Stimulated activated CD4-positive, alpha-beta T cell treated with anti-CD3 and anti-CD28 coated beads, Interleukin-1b, Interleukin-23, amount 100 ng/mL, for 1 hour (primary cell): ENCODE measurements at places on chromosomes 6 and 20.

- no peak for DNase-seq
Observed at GRCh38 chr6:9095729-9096128, 660.4 kb upstream of the SLC35B3 start.

DNA sequence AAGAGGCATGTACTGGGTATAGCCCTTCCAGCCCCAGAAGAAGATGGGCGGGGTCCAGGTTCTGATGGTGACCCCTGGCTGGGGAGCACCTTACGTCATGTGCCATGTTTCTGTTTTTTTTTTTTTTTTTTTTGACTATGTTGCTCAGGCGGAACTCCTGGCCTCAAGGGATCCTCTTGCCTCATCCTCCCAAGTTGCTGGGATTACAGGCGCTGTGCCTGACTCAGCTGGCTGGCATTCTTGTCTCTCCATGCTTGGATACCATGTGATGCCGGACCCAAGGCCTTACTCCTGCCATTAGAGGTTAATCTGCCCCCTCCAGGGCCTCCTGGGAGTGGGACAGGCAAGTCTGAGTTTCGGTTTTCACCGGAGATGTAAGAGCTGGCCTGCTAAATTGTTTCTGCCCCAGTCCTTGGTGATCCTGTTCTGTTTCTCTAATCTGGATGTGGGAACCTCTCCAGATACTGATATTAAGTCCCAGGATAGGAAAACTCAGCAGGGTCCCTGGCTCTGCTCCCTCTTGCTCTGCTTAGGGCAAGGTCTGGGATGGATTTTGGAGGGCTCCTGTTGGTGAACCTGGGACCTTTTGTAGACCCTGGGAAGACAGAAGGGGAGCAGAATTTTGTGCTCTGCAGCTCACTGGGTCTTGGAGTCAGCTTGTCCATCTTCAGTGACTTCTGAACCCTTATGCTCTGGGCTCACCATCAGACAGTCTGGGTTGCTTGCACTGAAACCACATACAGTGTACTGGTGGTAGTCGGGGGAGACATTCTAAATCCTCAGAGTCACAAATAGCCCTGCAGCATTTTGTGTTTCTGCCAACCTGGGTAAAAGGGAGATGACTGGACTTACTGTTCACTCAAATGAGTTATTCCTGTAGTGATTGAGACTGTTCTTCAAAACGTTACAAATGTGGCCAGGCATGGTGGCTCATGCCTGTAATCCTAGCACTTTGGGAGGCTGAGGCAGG lies 45.1 kb downstream of the PTK7 start:
- DNase-seq = no peak

- no peak for DNase-seq
Observed at GRCh38 chr6:166344240-166344639, 1.9 kb upstream of the SFT2D1 start.

GRCh38 chr20:25863536-25864325 lies 167.1 kb upstream of the ZNF337 start:
- DNase-seq = no peak

GRCh38 chr6:96727144-96727543 lies 110.1 kb downstream of the GPR63 start:
- DNase-seq = no peak

DNA sequence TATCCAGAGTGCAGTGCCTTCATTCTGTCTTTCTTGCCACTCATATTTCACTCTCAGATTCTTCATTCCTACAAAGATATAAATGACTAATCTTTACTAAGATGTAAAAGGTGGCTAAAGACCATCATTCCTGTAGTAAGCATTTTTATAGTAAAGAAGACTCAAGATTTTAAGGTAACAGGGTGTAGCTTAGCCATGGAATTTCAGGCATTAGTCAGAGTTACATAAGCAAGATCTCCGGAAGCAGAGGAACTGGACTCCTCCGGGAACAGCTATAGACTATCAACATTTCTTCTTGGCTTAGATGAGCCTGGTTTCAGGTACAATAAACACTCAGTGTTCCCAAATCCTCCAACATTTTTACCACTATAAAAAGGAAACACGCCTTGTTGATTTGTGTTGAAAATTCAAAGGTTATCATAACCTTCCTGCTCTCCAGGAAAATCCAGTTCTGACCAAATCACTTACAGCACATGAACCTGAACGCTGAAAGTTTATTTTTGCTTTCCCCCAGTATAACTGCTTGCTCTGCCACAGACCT lies 23.7 kb downstream of the SERPINB1 start:
- no peak for DNase-seq

DNA sequence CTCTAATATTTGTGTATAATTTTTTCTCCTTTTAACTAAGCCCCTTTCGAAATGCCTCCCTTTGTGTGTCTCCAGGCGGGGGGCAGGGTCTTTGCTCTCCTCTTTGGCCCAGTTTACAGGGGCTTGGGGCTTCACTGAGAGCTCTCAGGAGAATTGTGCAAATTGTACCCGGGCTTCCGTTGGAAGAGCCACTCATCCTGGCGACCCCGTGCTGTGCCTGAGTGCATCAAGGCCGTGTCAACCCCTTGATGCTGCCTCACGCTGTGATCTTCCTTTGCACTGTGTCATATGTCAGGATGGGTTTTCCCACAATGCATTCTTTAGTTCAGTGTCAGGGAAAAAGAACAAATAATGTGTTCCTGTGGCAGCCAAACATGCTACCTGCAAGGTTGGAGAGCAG lies 118.0 kb upstream of the POU3F2 start:
- DNase-seq = no peak

DNA sequence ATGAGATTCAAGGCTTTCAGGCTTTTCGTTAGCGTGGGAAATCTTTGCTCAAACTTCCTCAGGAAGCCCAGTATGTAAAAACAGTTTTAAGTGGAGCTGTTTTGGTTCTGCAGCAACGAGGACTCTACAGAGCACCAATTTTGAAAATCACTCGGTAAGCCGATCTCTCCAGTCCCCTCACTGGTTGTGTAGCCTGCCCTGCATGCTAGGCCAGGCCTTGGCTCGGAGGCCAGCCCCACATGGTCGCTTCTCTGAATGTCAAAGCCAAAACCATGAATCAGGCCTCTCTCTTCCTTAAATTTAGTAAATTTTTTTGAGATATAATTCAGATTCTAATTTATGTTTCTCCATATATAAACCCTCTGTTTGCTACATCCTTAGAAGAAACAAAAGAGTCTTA lies 108.0 kb downstream of the CHD6 start:
- no peak for DNase-seq

DNA sequence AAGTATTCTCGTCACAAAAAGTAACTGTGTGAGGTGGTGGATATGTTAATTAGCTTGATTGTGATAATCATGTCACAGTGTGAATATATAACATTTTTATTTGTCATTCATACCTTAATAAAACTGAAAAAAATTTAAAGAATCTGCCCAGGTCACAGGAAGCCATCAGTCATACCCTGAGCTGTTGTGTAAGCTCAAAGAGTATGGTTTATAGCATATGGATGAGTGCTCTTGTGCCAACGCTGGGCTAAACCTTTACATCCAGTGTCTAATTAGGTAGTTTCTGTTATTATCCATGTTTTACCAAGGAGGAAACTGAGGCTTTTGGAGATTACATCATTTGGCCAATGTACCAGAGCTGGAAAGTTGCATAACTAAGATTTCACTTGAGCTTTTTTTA lies 11.4 kb downstream of the PKIG start:
- no peak for DNase-seq

DNA sequence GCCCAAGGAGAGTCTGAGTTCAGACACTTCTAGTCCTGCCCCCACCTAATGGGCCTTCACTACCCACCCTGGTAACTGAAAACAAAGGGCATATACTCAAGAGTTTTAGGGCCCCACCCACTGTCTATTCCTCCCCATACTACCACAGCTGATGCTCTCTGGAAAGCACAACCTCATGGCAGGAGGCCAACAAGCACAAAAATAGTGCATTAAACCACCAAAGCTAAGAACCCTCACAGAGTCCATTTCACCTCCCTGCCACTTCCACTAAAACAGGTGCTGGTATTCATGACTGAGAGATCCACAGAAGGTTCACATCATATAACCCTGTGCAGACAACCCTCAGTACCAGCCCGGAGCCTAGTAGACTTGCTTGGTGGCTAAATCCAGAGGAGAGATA lies 132.1 kb upstream of the ADGRB3 start:
- no peak for DNase-seq

DNA sequence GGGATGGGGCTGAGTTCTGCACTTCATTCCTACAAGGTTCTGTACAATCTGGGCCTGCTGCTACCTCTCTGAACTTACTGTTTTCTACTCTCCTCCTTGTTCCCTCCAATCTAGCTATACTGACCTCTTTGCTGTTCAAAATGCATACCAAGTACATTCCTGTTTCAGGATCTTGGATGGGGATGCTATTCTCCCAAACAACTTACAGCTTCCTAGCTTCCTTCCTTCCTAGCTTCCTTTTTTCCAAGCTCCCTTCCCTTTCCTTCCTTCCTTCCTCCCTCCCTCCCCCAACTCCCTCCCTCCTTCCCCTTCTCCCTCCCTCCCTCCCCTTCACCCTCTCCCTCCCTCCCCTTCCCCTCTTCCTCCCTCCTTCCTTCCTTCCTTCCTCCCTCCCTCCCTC lies 117.9 kb downstream of the AHI1 start:
- DNase-seq = no peak

DNA sequence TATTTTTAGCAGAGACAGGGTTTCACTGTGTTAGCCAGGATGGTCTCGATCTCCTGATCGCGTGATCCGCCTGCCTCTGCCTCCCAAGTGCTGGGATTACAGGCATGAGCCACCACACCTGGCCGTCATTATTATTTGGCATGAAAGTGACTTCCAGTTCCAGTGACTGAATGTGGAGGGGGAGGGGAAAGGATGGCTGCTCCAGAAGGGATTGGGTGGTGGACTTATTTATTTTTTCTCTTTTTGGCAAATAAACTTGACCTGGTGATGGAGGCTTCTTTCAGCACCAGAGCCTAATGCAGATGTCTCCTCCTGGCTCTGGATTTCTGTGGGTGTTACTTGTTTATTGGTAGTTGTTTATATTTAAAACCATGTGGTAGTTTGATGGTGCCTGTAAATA lies 16.9 kb upstream of the SLC22A23 start:
- DNase-seq = no peak

GRCh38 chr20:62079166-62079565 lies 13.5 kb upstream of the TAF4 start:
- DNase-seq = no peak

GRCh38 chr6:138272533-138273315 lies 54.4 kb upstream of the PBOV1 start:
- no peak for DNase-seq

GRCh38 chr6:166575205-166575604 lies 11.3 kb downstream of the RAMACL start:
- no peak for DNase-seq

- no peak for DNase-seq
Observed at GRCh38 chr6:105982761-105983540, 103.2 kb upstream of the PRDM1 start.

DNA sequence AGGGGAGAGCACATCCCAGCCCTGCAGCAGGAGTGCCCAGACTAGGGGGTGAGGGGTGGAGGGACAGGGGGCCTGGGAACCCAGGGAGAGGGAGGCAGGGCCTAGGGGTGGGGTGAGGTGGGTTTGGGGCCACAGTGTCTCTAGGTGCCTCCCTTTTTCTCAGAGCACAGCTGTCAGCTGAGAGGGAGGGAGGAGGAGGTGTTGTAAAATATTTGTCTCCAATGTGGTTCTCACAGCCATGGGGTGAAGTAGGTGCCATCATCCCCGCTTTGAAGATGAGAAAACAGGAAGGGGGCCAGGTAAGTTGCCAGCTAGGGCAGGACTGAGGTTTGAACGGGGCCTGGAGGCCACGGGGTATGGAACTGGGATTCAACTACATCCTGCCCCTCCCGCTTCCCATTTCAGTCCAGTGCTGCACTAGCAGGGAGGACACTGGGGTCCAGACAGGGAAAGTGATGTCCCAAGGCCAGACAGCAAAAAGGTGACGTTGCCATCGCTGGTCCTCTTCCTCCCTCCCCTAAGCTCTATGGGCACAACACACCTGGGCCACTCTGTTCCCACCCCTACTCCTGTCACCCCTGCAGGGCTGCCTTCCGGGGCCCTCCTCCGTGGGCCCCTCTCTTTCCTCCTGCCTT lies 20.3 kb downstream of the PACSIN1 start:
- no peak for DNase-seq

- no peak for DNase-seq
Observed at GRCh38 chr20:47201074-47201730, 155.3 kb downstream of the ZMYND8 start.

DNA sequence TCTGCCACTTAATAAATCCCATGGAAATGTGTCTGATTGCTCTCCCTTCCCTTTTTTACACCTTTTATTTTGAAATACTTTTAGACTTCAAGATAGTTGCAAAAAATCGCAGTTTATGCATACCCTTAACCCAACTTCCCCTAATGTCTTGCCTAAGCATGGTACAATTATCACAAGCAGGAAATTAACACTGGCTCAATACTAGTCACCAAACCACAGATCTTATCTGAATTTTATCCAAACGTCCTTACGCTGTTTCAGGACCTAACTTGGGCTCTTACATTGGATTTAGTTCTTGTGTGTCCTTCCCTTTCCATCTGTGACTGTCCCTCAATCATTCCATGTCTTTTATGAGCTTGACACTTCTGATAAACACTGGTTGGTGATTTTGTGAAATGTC lies 146.3 kb downstream of the ZNF217 start:
- DNase-seq = no peak

DNA sequence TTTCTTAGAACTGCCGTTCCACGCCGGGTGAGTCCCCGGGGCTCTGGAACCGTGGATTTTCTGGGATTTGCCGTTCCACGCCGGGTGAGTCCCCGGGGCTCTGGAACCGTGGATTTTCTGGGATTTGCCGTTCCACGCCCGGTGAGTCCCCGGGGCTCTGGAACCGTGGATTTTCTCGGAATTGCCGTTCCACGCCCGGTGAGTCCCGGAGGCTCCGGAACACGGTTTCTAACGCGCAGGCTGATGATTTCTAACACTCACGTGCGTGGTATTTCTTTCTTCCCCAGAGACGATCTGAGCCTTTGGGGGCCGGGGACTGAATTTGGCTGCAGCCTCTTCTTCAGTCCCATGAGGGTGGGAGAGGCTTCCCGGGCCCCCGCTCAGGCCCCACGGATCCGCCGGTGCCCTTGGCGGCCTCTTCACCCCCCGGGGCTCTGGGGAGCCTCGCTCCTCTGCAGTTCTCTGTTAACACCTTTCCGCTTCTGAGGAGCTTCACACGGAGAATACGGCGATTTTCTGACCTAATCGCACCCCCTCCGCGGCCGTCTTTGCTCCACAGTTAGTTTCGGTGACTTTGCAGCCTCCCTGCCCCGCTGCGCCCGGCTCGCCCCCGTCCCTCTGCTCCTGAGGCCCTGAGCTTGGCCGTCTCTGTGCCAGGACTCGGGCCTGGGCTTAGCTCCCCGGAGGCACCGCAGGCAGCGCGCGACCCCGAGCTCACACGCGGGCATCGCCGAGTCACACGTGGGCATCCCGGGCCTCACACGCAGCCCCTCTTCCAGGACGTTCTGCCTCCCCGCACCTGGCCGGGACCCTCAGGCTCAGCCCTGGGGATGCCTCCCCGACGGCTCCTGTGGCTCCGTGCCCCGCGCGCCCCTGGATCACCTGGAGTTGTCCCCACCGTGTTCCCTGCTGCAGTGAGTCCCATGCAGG lies 7.2 kb upstream of the KIF25 start:
- no peak for DNase-seq
